ENCODE measurements at places on chromosomes 2 and 18.

DNA sequence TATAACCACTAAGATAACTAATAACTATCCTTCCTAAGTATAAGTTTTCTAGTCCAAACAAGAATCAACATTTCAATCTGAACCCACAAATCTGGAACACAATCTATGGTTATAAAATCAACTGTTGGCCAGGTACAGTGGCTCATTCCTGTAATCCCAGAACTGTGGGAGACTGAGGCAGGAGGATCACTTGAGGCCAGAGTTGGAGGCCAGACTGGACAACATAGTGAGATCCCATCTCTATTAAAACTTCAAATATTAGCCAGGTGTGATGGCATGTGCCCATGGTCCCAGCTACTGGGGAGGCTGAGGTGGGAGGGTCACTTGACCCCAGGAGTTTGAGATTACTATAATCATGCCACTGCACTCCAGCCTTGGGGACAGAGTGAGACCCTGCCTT lies 11.2 kb downstream of the MRPS5 start:
- no peak overlapping the region for H3K27ac ChIP-seq
- no peak overlapping the region for H3K4me3 ChIP-seq
- no peaks in the 10 kb centered on the region for H3K27me3 ChIP-seq
- H3K36me3 ChIP-seq: peaks cover 56% of the 10 kb centered on the region
- H3K4me1 ChIP-seq: peaks cover 8% of the 10 kb centered on the region

DNA sequence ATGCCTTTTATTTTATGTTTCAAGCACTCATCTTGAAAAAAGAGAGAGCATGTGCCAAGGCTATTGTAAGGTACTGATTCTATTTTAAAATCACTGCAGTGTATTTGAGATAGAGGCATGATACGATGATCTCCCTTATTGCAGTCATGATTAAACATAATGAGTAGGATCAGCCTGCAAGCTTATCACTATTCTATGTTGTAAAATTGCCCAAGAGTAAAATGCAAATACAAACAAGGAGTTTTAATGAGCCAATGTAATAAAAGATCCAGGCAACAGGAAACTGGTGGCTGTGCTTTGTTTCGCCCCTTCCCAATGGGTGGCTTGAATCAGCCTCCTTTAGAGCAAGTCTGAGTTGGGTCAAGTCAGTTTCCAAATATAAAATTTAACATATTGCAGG lies 116.4 kb upstream of the RBMS1 start:
- no peak for DNase-seq
- H3K27me3 ChIP-seq: no peaks in the 10 kb centered on the region
- no peak overlapping the region for H3K4me3 ChIP-seq

- no peaks in the 10 kb centered on the region for H3K4me1 ChIP-seq
- no peak overlapping the region for H3K4me3 ChIP-seq
- no peak for DNase-seq
- no peaks in the 10 kb centered on the region for H3K36me3 ChIP-seq
Measured at GRCh38 chr2:163812926-163813520, 77.2 kb upstream of the FIGN start.

- H3K27ac ChIP-seq: no peak overlapping the region
- no peaks in the 10 kb centered on the region for H3K36me3 ChIP-seq
- no peaks in the 10 kb centered on the region for H3K27me3 ChIP-seq
- DNase-seq: no peak
Measured at GRCh38 chr18:67260841-67261240, 255.7 kb downstream of the DSEL start.

DNA sequence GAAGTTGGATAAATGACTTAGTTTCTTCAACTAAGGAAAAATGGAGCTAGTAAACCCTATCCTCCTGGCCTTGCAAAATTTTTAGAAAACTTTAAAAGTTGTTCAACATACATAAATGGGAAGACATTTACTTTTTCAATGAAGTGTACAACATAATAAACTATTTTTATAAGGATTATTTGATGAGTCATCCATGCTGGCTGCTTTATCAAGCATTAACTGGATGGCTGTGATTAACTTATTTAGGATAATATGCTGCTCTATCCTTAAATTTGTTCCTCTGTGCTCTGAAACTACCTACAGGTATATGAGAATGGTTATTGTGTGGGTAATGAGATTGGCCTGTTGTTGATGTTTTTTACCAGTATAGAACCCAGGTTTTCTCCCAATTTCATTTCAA lies 21.3 kb downstream of the DYTN start:
- H3K36me3 ChIP-seq: no peaks in the 10 kb centered on the region
- peaks cover 3% of the 10 kb centered on the region for H3K27me3 ChIP-seq
- H3K4me1 ChIP-seq: no peaks in the 10 kb centered on the region
- DNase-seq: no peak
- H3K4me3 ChIP-seq: no peak overlapping the region
- H3K27ac ChIP-seq: no peak overlapping the region

DNA sequence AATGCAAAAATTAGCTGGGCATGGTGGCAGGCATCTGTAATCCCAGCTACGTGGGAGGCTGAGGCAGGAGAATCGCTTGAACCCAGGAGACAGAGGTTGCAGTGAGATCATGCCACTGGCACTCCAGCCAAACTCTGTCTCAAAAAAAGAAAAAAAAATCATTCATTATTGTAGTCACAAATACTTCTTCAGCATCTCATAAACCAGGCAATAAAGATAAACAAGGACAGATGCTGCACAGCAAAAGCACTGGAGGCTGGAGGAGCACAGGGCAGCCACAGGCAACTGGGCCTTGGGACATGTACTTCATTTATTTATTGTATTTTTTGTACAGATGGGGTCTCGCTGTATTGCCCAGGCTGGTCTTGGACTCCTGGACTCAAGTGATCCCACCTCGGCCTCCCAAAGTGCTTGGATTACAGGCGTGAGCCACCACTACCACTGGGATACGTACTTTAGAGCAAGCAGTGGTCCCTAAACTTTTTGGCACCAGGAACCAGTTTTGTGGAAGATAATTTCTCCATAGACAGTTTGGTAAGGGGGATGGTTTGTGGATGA lies 16.8 kb upstream of the MAT2A start:
- DNase-seq: no peak
- H3K27me3 ChIP-seq: no peaks in the 10 kb centered on the region
- H3K4me1 ChIP-seq: no peaks in the 10 kb centered on the region

- DNase-seq: no peak
- peaks cover 6% of the 10 kb centered on the region for H3K36me3 ChIP-seq
- no peak overlapping the region for H3K27ac ChIP-seq
- H3K27me3 ChIP-seq: no peaks in the 10 kb centered on the region
Measured at GRCh38 chr2:84866122-84866521, 14.8 kb downstream of the TRABD2A start.

DNA sequence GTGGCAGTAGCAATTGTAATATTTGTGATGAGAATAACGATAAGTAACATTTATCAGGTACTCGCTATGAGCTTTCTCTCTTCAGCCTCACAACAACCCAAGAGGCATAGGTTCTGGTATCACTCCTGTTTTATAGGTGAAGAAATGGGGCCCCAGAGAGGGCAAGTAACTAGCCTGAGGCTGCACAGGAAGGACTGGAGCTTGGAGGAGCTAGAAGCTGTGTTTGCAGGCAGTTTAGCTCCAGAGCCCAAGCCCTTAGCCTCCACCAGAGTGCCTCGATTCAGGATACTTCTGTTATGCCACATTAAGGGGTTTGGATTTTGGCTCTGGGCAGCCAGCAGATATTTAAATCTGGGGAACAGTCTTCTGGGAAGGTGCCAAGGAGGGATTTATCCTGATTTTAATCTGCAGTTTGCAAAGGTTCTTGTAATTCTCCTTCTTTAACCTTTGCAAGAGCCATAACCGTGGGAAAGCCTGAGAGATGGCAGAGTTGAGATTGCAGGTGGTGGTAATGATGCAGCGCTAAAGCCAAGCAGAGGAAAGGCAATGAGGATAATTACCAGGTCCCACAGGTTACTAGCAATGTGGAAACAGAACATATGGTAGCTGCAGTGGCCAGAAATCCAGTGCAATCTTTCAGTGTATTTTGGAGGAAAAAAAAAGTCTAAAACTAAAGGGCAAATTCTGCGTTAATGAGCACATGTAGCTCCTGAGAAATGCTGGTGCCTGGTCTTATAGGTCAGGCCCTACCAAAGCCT lies 9.1 kb downstream of the MOCOS start:
- no peak overlapping the region for H3K4me3 ChIP-seq
- no peaks in the 10 kb centered on the region for H3K27me3 ChIP-seq
- no peak for DNase-seq
- no peak overlapping the region for H3K27ac ChIP-seq

DNA sequence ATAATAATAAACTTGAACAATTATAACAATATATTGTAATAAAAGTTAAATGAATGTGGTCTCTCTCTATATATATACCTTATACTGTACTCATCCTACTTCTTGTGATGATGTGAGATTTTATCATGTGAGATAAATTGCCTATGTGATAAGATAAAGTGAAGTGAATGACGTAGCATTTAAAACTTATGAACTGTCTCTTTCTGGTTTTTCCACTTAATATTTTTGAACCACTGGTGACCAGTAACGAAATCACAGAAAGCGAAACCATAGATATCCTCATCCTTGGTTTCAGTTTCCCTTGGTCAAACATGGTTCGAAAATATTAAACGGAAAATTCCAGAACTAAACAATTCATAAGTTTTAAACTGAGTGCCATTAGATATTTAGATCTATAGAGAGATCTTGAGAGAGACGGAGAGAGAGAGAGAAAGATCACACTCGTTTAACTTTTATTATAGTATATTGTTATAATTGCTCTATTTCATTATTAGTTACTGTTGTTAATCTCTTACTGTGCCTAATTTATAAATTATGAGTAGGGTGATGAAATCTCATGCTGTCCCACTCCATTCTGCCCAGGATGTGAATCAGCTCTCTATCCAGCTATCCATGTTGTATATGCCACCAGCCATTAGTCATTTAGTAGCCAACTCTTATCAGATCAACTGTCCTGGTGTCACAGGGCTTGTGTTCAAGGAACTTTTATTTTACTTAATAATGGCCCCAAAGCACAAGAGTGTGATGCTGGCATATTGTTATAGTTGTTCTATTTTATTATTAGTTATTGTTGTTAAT lies 156.8 kb downstream of the THADA start:
- H3K36me3 ChIP-seq: no peaks in the 10 kb centered on the region
- H3K4me1 ChIP-seq: no peaks in the 10 kb centered on the region
- no peaks in the 10 kb centered on the region for H3K27me3 ChIP-seq
- no peak overlapping the region for H3K4me3 ChIP-seq

Measured in CD8-positive, alpha-beta memory T cell (primary cell).